HT-29 (cell line): ENCODE measurements at places on chromosomes 1 and 21. TPM values are rescaled to one million over a fixed set of nuclear protein-coding genes. Genes with fewer than 3 reads are reported as not detected.
A peak's percentile ranks its signal among the peaks of the same experiment; 100 is the strongest.

- no peak for DNase-seq
Observed at GRCh38 chr1:100989306-100990077, 36.1 kb downstream of the DPH5 start.

- peak; percentile 41 for DNase-seq
Observed at GRCh38 chr1:89615676-89616598, 17.0 kb upstream of the LRRC8C start.

UQCRHL gene
- 5.5 and 8.0 TPM in 2 replicates for total RNA-seq

DNA sequence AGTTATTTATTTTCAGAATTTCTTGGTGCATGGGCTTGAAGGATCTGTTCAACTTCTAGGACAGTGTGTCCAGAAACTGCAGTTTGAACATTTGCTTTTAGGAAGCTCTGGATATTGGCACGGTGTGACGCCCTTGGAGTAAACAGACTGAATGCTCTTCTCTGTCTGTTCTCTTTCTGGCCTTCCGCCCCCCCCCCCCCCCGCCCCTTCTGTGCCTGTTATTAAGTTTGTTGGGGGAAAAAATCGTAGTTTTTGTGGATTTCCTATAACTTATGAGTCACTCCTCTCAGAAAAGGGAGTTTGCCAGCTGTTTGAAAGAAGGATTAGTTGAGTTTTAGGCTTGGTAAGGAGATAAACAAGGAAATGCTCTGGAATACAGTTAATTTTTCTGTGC lies 1.2 kb downstream of the KCTD3 start:
- no peak for DNase-seq

DNA sequence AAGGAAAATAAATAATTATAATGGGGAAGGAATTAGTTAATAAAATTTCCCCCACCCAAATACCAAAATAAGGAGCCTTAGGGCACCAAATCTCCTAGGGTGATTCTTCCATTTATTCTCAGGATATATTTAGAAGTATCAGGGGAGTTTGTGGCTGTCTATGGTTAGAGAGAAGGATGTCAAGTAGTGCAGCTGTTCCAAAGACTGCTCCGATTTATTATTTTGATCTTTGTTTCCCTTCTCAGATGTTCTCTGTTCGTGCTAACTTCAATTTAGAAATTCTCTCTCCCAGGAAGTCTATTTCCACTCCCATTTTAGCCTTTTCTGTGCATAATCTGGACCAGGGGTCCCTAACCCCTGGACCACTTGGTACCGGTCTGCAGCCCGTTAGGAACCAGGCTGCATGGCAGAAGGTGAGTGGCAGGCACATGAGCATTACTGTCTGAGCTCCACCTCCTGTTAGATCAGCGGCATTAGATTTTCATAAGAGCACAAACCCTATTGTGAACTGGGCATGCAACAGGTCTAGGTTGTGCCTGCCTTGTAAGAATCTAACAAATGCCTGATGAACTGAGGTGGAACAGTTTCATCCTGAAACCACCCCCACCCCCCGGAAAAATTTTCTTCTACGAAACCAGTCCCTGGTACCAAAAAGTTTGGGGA lies 9.3 kb upstream of the MAST2 start:
- no peak for DNase-seq
